ENCODE measurements at places on chromosomes 16 and 17.

- DNase-seq = no peak
Observed at GRCh38 chr17:2967515-2967914, 95.9 kb downstream of the OR1D5 start.

- no peak for DNase-seq
Observed at GRCh38 chr16:76444832-76445231, 167.6 kb downstream of the CNTNAP4 start.

DNA sequence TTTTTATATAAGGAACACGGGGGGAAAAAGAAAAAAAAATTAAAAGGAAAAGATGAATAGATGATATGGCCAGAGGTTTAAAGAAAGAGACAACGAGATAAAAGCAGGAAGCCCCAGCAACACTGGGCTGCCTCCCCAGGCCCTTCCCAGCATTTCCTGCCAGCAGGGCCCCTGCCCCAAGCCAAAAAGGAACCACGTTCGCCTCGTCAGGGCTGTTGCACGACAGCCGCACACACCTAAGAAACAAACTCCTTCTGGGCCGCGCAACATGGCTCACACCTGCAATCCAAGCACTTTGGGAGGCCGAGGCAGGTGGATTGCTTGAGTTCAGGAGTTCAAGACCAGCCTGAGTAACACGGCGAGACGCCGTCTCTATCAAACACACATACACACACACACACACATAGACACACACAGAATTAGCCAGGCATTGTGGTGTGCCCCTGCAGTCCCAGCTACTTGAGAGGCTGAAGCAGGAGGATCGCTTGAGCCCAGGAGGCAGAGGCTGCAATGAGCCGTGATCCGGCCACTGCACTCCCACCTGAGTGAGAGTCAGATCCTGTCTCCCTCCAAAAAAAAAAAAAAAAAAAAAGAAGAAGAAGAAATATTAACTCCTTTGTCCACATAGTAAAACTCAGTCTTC, 83.0 kb downstream of the ANKRD11 start:
- DNase-seq = no peak

DNA sequence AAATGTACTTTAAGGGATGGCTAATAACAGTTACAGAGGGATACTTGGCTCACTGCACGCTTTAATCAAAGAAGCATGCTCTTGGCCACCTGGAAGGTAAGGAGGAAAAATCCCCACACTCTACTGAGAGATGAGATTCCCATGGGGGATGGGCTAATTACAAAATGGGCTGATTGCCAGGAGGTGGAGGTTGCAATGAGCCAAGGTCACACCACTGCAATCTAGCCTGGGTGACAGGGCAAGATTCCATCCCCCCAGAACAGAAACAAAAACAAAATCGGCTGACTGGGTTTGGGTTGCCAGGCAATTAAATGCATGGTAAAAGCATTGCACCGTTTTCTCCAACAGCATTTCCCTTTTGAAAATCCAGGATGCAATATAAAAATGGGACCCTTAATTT, 18.0 kb downstream of the N4BP1 start:
- DNase-seq = no peak

- no peak for DNase-seq
Observed at GRCh38 chr17:44587339-44587738, 30.1 kb downstream of the FZD2 start.
